Stimulated activated CD8-positive, alpha-beta memory T cell treated with anti-CD3 and anti-CD28 coated beads, Interleukin-4, amount 100 ng/mL, for 1 hour (primary cell): ENCODE measurements at places on chromosomes 1 and 21.

DNA sequence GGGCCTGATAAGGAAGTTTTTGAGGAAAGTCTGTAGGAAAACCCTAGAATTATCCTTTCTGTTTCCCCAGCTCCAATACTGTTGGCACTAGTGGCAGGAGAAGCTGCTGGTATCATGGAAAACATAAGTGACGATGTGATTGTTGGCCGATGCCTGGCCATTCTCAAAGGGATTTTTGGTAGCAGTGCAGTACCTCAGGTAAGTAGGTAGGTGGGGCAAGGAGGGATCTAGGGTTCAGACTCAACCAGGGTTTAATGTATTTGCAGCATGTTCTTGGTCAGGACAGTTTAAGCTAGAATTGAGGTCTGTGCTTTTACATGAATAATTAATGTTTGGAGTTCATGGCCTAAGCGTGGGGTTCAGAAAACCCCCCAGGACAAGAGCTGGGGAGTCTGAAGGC, 62.1 kb downstream of the KDM1A start:
- DNase-seq: no peak

DNA sequence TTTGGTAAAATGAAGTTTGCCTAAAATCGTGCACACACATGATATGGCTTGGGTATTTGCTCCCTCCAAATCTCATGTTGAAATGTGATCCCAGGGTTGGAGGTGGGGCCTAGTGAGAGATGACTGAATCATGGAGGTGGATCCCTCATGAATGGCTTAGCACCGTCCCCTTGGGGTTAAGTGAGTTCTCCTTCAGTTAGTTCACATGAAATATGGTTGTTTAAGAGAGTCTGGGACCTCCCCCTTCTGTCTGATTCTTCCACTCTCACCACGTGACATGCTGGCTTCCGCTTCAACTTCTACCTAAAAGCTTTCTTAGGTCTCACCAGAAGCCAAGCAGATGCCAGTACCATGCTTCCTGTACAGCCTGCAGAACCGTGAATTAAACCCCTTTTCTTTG, 58.4 kb downstream of the SIPA1L2 start:
- DNase-seq: no peak

GRCh38 chr1:112599477-112599876, 19.5 kb downstream of the ST7L start:
- no peak for DNase-seq

GRCh38 chr1:207918011-207918410, 7.1 kb upstream of the CD34 start:
- DNase-seq: no peak

DNA sequence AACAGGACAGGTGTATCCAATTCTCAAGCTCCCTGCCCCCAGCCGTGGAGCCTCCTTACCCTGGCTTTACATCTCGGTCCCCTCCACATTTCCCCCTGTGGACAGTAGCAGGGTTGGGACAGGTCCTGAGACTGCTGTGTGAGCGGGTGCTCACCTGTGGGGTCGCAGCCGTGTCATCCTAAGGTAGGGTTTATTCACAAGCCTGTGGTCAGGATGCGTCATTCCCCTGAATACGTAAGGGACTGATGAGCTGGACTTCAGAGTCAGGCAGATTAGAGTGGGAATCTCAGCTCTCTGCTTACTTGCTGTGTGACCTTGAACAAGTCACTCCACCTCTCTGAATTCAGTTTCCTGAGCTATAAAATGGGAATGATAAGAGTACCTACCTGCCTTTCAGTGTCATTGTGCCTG, 17.7 kb downstream of the ZNF362 start:
- DNase-seq: no peak

GRCh38 chr1:145898756-145899155, 11.1 kb downstream of the ITGA10 start:
- no peak for DNase-seq

GRCh38 chr21:21067375-21067774, 69.2 kb downstream of the NCAM2 start:
- no peak for DNase-seq

- DNase-seq: no peak
These were observed 481.0 kb downstream of the OMA1 start for GRCh38 chr1:58065520-58065919.

- DNase-seq: peak; percentile 18
These were observed 31.9 kb upstream of the EDN2 start for GRCh38 chr1:41516168-41517061.

- DNase-seq: no peak
These were observed 68.9 kb downstream of the TENT5C start for GRCh38 chr1:117674521-117675400.

GRCh38 chr1:28091043-28091781, 2.8 kb upstream of the EYA3 start:
- peak; percentile 62 for DNase-seq

DNA sequence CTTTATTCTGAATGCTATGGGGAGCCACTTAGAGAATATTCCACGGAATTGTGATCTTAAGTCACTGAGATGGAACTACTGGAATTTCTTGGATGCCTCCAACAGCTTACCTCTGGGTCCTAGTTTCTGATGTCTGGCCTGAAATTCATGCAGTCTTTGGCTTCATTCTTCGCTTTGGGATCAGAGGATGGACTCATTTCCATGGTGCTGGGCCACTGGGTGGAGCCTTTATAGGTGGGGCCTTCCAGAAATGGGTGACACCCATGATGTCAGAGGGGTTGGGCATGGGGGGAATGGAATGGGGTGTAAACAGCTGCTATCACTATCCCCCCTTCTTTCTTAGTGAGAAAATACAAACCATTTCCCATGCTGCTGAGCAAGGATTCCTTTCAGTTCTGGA, 73.7 kb upstream of the FGGY start:
- DNase-seq: no peak

DNA sequence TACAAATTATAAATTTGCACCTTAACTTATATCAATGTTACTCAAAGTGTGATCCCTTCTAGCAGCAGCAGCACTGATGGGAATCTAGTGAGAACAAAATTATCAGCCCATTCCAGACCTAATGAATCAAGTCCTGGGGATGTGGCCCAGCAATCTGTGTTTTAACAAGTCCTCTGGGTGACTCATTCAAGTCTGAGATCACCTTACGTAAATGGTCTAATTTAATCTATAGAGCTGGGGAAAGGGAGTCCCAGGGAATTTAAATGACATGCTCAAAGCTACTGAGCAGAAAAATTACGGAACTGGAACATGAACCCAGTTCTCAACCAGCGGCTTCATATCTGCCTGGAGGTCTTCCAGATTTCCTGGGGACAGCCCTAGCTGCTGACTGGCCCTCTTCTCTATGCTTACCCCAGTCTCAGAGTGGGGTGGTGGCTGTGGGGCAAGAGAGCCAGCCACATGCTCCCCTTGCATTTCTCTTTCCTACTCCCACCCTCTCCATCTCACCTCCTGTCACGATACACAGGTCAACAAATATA, 220.0 kb downstream of the TM2D1 start:
- no peak for DNase-seq

GRCh38 chr1:175839779-175840669, 96.6 kb upstream of the TNR start:
- no peak for DNase-seq

DNA sequence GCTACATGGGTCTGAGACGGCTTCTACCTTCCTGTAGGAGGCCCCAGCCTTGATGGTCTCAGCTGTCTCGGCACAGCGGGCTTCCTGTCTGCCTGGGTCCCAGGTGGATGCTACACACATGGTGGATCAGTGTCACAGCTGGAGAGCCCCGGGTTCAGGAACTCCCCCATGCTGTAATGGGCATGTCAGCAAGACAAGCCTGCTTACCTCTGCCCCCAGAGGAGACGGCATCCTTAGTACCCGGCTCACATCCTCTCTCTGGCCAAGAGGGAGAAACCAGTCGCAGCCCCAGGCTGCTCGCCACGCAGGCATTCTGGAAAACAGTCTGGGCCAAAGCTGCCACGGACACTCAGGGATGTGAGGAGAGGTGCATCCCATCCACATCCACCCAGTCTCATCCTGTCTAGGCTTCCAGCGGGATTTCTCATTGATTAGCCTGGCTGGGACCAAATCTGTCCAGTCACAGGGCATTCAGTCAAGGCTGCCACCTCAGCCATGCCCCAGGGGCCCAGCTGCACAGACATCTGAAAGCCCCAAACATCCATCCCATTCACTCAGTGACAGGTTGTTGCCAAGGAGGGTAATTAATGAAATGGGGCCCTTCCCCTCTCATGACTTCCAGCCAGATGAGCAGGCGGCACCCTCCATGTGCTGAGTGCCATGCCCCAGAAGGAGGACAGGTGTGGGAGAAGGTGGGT, 10.5 kb downstream of the SNAP47 start:
- DNase-seq: no peak

DNA sequence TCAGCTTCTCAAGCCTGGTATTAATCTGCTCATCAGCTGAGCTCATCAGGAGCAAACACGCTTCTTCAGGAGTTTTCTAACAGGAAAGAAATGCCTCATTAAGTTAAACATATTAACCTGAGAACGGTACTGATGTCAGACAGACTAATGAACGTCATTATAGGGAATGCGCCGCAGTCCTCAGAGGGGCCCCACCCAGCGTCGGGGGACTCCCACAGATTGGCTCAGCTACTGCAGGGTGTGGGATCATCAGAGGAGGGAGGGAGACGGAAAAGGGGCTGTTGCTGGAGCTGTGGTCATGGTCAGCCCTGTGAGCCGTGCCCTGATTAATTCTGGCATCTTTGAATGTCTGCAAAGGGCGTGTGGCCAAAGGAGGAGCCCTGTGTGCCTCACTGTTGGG, 348.5 kb downstream of the PTPRU start:
- no peak for DNase-seq

- no peak for DNase-seq
These were observed 63.1 kb downstream of the CDC14A start for GRCh38 chr1:100415498-100415778.

- no peak for DNase-seq
These were observed 54.9 kb downstream of the OLIG1 start for GRCh38 chr21:33124889-33125288.

GRCh38 chr1:21927533-21928237, 9.4 kb downstream of the HSPG2 start:
- no peak for DNase-seq

- DNase-seq: no peak
These were observed 623 bp downstream of the GNG4 start for GRCh38 chr1:235648954-235649367.

DNA sequence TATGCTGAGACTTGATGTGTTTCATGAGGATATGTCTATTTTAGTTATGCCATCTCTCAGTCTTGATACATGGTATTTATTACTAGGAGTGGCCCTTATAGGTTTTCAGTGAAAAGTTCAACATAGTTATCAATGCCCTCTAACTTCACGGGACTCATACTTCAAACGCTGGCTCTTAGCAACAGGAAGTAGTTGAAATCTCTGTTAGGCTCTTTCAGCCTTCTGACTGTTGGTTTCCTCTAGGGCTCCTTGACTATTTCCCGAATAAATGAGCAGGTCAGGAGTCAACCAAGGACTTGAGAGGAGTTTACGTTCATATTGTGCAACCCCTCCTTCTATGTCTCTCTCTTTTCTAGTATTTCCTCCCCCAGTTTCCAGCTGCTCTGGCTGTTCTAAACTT, 141.8 kb downstream of the RGS7 start:
- DNase-seq: no peak

- DNase-seq: no peak
These were observed 403 bp downstream of the MXRA8 start for GRCh38 chr1:1357871-1358432.

DNA sequence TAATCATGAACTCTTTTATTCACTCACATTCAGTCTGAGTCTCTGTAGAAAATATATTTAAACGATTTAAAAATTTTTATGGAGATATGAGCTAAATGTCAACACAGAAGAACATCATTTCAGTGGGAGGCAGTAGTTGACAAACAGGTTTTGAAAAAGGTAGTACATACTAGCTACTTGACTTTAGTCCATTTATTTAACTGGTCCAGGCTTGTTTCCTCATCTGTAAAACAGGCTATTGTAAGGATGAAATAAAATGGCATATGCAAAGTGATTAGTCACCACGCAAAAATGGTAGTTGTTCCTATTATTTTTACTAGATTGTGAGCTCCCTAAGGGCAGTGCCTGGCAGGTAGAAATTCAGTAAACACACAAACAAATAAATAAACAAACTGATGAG, 75.2 kb downstream of the NTPCR start:
- DNase-seq: no peak

GRCh38 chr1:40582116-40582515, 50.7 kb downstream of the ZNF684 start:
- DNase-seq: no peak

DNA sequence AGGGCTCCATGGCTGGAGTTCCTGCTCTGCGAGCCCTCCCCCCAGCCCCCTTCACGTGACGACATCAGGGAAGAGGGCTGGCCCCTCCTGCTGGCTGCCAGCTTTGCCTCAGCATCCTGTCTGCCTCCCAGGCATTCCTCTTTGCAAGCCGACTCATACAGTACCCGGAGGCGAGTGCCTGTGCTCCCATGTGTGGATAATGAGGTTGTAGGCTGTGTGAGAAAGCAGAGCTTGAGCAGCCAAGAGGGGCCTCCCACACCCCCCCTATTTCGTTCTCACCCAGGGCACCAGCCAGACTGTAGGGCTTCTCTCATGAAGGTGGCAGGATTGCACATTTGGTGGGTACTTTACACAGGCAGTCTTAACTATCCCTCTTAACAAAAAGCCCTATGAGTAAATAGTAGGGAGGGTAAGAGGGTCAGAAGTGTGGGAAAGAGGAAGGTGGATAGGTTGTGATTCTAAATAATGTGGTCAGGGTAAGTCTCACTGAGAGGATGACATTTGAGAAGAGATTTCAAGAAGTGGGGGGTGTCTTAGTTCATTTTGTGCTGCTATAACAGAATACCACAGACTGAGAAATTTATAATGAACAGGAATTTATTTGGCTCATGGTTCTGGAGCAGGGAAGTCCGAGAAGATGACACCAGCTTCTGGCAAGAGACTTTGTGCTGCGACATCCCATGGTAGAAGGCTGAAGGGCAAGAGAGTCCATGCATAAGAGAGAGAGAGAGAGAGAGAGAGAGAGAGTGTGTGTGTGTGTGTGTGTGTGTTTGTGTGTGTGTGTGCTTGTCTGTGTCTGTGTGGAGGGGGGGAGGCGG, 113.5 kb downstream of the OMA1 start:
- no peak for DNase-seq

DNA sequence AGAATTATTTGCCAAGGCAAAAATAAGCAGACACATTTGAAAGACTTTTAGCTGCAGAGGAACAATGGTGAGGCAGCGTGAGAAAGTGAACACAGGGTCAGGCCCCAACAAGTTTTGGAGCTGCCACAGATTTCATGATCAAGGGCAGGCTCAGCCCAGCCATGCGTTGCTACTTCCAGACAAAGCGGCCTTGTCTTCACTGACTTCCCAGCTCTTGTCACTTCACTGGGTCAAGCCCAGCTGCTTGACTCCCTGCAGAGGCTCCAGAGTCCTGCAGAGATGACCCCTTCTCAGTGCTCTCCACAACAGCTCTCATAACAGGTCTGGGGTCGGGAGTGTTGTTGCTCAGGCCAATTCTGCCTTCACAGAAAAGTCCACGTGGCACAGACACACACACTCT, 35.8 kb downstream of the HHAT start:
- DNase-seq: no peak

DNA sequence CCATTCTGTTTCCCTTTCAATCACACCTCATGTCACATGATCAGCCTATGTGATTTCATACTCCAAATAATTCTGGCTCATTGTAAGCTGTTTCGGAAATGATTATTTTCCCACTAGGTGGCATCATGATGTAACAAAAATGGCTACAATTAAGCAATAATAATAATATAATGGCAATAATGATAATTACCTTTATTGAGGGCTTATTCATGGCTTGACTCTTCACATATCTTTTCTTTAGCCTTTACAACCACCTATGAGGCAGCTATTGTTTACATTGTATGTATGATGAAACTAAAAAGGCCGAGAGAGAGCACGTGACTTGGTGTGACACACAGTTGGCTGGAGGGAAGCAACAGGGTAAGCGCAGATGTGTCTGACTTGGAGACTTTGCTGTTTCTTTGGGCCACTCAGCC, 12.5 kb upstream of the KPRP start:
- no peak for DNase-seq
